ENCODE measurements at places on chromosomes 4 and X. TPM values are rescaled to one million over a fixed set of nuclear protein-coding genes. Genes with fewer than 3 reads are reported as not detected.

The PPAT gene
- 18.4 TPM for total RNA-seq

The MMRN1 gene
- total RNA-seq = 0.45 TPM

The TLR6 gene
- 5.0 TPM for total RNA-seq

The USP51 gene
- total RNA-seq = 2.2 TPM

GRCh38 chrX:45502396-45502795 is 301.7 kb upstream of the DIPK2B start:
- DNase-seq = no peak

GRCh38 chr4:57163530-57164459 is 53.6 kb upstream of the IGFBP7 start:
- peak; percentile 75 for DNase-seq

DNA sequence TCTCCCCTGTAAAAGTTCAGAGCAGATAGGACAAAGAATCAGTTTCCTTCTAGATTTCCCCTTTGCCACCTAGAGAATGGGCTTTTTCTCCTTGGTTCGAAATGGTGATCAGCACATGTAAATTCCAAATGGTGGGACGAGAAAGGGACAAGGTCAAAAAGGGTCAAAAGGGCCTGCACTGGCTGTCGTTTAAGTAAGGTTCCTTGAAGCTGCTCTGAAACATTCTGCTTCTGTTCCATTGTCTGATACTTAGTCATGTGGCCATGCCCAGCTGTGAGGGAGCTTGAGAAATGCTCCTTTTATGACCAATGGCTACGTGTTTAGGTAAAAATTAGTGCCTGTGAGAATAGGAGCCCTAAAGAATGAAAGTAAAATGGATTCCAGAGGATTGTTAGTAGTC is 165.9 kb upstream of the CENPE start:
- DNase-seq = no peak

DNA sequence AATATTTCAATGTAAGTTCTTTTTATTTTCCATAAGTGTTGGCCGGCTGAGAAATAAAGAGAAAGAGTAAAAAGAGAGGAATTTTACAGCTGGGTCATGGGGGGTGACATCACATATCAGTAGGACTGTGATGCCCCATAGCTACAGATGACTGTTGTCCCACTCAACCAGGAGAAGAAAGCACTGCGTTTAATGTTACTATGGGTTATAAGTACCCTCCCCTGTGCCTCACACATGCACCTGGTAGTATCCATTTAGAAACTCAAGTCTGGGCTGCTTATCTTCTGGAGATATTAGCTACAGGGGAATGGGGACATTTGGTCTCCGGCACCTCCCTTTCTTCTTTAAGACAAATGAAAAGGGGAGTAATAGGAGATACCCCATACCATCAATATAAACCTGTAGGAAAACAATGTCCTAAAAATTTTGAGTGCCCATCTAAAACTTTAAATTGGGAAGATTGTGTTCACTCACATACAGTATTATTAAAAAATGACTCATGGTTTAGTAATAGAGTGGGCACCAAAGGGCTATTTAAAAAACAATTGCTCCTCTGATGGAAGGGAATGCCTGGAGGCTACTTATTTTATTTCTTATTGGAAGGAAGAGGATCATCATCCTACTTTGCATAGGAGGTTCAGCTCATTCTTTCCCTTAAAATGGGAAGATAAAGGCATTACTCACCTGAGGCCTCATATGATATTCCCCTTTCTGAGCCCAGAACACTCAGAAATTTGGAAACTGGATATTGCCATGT is 18.2 kb downstream of the UGT2B11 start:
- no peak for DNase-seq

GRCh38 chr4:184427687-184428086 is 46.7 kb downstream of the IRF2 start:
- peak; percentile 72 for DNase-seq
